Smooth muscle cell of the brain vasculature (primary cell): ENCODE measurements at places on chromosomes 3 and 15.

- no peak for DNase-seq
These were observed 431 bp upstream of the YEATS2 start for GRCh38 chr3:183697123-183697609.

GRCh38 chr3:46934498-46935167, 41.9 kb downstream of the CCDC12 start:
- no peak for DNase-seq

DNA sequence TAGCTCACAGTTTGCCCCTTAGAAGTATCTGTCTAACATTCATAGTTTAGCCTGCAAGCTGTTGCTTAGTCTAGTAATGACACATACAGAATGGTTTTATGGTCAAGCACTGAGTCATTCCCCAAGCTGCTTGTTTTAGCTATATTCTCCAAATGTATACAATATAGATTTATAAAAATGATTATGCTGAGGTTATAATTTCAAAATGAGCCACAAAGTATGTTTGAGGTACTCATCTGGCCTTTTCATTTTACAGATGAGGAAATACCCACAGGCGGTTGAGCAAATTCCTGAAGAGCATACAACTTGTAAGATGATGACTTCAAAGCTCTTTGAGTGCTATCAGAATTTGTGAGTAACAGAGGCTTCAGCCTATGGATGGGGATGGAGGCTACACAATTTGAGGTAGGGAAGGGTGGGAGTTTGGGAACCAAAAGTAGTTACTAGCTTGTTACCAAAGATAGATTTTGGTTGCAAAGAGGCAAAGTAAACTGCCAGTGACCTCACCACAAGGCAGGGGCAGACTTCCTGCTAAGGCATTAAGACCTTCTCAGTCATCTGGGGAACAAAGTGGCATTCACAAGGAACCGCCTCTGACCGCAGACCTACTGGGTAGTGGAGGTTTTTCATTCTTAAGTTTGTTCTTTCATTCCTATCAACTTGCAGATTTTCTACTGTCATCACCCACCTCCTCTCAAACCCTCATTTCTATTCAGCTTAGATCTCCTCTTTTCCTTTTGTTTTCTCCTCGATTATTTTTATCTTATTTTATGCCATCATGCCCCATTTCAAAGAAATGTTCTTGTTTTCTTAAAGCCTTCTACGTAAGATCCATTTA, 257.2 kb upstream of the NECTIN3 start:
- peak; percentile 47 for DNase-seq

DNA sequence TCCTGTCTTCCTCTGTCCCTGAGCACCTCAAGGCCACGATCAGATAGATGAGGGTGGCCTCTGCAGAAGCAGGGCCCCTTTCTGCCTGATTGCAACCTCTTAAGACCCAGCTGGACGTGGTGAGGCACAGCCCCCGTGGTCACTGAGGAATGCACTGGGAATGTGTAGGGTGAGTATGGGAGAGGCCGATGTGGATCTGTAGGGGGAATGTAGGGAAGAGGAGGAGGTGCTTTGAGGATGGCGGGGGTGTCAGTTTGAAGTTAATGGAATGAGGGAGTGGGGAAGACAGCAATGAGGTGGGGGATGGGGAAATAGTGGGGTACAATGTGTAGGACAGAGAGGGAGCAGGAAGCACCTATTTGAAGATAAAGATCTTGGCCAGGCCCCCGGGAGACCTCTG, 785 bp upstream of the IQCF5 start:
- DNase-seq: no peak

GRCh38 chr15:89230277-89230676, 8.9 kb upstream of the RLBP1 start:
- no peak for DNase-seq

DNA sequence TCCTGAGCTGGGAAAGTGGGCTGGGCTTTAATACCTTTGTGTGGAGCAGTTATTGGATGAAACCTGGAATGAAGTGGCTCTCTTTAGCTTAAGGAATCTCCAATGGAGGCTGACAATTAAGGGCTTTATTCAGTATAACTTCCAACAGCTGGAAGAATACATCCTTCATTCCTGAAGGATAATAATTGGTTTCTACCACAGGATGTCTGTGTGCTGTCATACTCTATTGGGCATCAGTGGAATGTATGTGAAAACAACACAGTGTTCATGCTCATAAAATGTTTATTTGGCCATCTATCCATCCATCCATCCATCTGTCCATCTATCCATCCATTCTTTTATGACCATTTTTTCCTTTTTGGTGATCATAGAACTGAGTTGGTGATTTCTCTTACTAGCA, 220.7 kb upstream of the GAP43 start:
- no peak for DNase-seq
